NCI-H1105 treated with DMSO at 0.1 percent for 48 hours (cell line): ENCODE measurements at places on chromosomes 16 and 17.
A peak's percentile ranks its signal among the peaks of the same experiment; 100 is the strongest.

DNA sequence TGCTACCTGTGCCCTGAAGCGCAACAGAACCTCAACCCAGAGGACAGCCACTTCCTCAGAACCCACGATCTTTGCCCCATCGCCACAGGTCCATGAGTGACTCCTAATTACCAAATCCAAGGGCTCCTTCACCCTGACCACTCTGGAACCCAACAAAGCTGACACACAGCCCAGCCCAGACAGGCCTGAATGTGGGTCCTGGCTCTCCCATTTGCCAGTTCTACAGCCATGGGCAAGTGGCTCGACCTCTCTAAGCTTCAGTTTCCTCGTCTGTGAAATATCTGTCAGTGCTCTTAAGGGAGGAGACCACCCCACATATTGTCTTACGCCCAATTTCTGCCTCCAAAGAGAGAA is 18.0 kb upstream of the ENDOV start:
- no peak for DNase-seq

- DNase-seq: no peak
These were observed 18.9 kb upstream of the HERPUD1 start for GRCh38 chr16:56912746-56913708.

DNA sequence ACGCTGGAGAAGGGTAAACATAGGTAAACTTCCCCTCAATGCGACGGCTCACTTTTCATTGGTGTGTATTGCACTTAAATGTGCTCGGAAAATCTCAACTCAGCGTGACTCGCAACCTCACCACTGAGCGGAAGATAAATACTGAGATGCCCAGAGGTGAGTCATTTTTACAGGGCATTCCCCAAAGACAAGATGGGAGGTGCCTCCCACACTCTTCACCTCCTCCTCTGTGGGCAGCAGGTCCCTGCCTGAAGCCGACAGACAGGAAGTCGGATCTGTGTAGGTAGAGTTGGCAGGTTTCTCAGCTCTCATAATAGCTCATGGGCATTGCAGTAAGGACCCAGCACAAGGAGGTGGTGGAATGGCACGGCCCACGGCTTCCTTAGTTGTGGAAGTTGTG is 274.6 kb upstream of the HSBP1 start:
- no peak for DNase-seq

DNA sequence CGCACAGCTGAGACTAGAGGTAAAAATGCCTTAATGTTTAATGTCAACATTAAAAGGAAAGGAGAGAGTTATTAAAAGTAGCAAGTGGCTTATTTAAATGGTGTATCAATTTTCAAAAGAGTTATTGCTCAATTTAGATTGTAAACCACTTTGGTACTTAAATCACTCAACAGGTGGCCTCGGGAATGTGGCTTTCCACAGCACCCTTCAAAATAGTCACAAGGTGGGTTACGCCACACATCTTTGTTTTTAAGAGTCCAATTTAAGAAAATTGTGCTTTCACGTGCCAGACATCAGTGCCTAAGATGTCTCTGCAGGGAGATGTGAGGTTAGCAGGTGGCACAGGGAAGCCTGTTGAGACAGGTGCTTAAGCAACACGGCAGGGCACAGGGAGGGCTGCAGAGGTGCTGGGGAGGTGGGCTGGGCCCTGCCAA is 27.5 kb upstream of the ADCY7 start:
- DNase-seq: peak; percentile 94

GRCh38 chr17:34997355-34997862 is 17.1 kb downstream of the LIG3 start:
- peak; percentile 74 for DNase-seq
